Motor neuron (in vitro differentiated cells): ENCODE measurements at places on chromosomes 11 and 22. TPM values are rescaled to one million over a fixed set of nuclear protein-coding genes. Genes with fewer than 3 reads are reported as not detected.

GALNT18 gene
- 7.6 and 8.4 TPM in 2 replicates for total RNA-seq

DNA sequence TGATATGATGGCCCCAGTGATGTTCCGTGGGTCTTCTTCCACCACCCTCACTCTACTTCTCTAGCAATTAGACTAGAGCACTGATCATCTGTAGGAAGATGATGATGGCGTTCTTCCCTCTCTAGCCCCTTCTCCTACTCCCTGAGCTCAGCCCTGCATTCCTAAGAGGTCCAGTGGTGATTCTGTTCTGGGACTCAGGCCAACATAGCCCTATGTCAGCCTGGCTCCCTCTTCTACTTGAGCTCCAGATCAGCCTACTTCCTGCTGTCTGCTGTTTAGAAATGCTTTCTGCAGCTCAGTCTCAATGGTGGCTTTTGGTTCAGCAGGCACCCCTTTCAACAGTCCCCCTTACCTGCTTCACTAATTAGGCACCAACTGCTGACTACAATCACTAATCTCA lies 86.1 kb upstream of the ZBED5 start:
- no peak for ATAC-seq

- ATAC-seq: peak; percentile 94
Measured at GRCh38 chr22:25942856-25943411, 200.9 kb downstream of the MYO18B start.

DNA sequence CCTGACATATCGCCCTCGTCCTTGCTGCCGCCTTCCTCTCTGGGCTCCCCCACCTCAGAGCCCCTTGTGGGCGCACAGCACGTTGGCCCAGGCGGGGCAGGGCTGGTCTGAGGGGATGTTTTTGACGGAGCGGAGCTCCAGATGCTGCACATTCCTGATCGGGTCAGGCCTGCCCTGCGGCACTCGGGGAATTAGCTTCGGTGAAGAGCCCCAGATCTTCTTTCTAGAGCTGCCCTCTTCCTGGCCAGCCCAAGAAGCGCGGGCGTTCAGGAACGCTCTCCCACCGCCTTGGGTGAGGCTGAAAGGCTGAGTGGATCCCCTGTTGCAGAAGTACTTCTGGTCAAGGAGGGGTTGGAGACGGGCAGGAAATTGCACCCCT lies 12.1 kb downstream of the YPEL4 start:
- peak; percentile 2 for ATAC-seq

CEP126 gene
- total RNA-seq: 3.8 and 4.5 TPM in 2 replicates

- peak; percentile 38 for ATAC-seq
Measured at GRCh38 chr11:113255096-113255495, 59.3 kb upstream of the TTC12 start.

GRCh38 chr11:134512571-134513538 lies 100.8 kb upstream of the B3GAT1 start:
- ATAC-seq: no peak

GRCh38 chr22:24097961-24098391 lies 83.3 kb upstream of the SUSD2 start:
- no peak for ATAC-seq

GRCh38 chr11:34266090-34266912 lies 91.5 kb downstream of the ABTB2 start:
- ATAC-seq: peak; percentile 81

ATG13 gene
- 44.4 and 52.4 TPM in 2 replicates for total RNA-seq

DNA sequence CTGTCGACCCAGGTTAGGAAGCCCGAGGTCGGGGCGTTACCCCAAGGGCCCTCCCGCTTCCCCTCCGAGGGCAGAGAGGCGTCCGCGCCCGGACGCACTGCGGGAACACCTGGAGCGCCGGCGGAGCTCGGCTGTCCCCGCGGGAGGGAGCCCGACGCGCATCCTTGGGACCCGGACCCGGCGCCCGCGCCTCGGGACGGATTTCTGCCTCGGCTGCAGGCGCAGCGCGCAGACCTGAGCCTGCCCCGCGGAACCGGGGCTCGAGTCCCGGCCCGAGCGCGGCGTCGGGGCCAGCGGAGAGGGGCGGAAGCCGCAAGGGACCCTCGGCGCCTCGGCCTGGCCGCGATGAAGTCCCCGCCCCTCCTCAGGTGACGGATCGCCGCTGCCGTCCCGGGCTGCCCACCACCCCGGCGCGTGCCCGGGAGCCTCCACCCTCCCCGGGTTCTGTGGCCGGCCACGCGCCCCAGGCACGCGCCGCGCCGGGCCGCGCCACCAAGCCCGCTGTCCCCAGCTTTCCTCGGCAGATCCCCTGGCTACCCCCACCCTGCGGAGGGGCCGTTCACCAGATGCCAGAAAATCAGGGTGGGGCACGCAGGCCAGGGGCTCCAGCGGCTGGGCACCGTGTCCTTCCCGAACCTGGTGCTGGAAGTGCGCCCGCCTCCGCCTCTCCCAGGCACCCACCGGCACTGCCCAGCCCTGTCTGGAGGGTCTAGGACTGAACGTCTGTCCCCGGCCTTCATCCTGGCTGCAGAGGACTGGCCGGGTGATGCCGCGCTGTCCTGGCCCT lies 410 bp downstream of the GLB1L3 start:
- peak; percentile 55 for ATAC-seq

DNA sequence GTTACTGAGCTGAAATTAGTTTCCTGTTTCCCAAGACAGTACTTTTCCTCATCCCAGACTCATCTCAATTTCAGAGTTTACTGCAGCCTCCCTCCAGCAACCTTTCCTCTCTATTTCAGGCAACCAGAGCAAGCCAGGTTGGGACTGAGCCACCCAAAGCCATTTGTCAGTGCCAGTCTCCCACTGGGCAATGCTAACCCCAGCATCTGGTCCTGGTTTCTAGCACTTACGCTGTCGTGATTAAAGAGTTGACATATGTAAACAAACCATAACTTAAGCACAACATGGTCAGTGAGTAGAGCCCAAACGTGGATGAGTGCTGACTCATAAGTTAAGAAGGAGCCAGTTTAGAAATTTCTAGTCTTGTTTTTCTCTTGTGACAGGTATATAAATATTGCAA lies 119.6 kb upstream of the BLID start:
- ATAC-seq: peak; percentile 82

DNA sequence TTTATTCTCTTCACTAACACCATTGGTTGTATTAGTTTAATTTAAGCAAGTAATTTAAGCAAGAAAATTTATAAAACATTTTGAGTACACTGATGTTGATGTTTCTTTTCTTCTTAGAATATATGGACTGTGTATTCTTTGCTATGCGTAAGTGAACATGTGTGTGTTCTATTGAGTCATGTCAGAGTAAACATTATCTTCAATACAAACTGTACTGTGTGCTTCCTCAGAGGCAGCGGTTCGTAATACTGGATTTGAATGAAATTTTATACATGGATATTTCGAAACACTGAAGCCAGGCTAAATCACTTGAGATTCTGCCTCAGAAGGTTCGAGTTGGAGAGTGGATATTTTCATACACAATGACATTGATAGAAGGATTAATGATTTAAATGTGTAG lies 452.6 kb downstream of the LUZP2 start:
- no peak for ATAC-seq

GRCh38 chr11:59582006-59582405 lies 33.6 kb downstream of the OSBP start:
- ATAC-seq: no peak

DNA sequence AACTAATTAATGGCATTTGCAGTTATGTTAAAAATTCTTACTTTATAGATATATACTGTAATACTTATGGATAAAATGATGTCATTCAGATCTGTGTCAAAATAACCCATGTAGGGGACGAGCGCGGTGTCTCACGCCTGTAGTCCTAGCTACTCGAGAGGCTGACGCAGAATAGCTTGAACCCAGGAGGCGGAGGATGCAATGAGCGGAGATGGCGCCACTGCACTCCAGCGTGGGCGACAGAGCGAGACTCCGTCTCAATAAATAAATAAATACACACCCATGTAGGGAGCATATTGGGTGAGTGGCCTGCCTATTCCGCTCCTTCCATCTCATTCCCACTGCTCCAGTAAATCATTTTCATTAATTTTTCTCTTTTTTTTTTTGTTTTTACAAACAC lies 7.1 kb downstream of the SNU13 start:
- peak; percentile 6 for ATAC-seq

TMA7B gene
- total RNA-seq: not detected in 2 replicates

SOX6 gene
- 3.6 and 4.8 TPM in 2 replicates for total RNA-seq

GGTLC3 gene
- not detected in 2 replicates for total RNA-seq

GRCh38 chr11:72737336-72737735 lies 14.9 kb downstream of the ARAP1 start:
- ATAC-seq: no peak

CCDC116 gene
- 0.43 and 0.45 TPM in 2 replicates for total RNA-seq

- ATAC-seq: peak; percentile 50
Measured at GRCh38 chr22:38490915-38491314, 15.2 kb downstream of the DDX17 start.

DNA sequence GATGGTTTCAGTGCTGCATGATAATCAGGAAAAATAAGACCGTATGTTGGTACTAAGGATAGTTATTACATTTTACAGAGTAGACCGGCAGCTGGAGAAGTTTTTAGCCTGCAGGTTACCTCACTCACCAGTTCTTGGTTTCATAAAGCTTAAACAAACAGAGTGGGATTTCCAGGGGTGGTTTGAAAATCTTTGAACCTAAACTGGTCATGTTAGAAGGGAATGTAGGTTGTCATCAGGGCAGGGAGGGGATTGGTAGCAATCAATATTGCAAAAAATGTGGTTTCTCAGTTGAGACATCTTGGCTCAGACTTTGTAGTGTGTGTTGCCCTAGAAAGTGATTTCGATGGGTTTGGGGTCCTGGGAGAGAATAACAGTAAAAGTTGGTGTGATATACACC lies 17.5 kb downstream of the EXT2 start:
- no peak for ATAC-seq

- ATAC-seq: no peak
Measured at GRCh38 chr11:59918987-59919589, 19.1 kb upstream of the OOSP1 start.

DNA sequence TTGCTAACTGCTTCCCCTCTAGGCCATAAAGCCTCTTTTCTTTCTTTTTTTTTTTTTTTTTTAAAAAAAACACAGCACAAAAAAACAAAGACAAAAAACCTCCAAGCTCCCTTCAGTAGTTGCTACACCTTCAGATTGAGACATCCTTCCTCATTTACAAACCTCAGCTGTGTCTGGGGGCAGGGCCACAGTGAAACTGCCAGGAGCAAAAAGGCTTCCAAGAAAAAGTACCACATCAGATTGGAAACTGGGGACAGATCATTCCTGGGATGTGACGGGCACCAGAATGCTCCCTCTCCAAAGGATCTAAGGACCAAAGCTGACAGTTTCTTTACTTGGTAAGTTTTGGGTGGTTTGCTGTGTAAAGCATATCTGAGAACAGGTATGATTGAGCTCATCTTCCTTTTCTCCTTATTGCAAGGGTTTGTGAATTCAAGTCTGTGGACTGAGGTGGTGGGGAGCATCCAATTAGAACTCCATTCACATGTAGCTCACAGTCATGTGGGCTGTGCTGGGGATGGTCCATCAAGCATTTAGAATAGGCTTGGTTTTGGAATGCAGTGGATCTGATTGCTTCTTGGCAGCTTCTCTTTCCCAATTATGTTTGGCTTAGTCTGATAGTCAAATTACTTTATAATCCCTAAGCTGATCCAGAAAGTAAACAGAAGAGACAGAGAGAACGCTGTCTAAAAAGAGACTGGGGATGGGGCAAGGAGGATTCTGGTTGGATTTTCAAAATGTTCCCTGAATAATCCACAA lies 705 bp downstream of the BBOX1 start:
- ATAC-seq: peak; percentile 26
